ENCODE measurements at places on chromosomes 12 and 14.

GRCh38 chr14:103428723-103429556, 43.7 kb downstream of the MARK3 start:
- no peak for DNase-seq

GRCh38 chr12:18932715-18933114, 194.8 kb downstream of the CAPZA3 start:
- DNase-seq: no peak

GRCh38 chr12:11896417-11896929, 174.3 kb upstream of the BCL2L14 start:
- no peak for DNase-seq

DNA sequence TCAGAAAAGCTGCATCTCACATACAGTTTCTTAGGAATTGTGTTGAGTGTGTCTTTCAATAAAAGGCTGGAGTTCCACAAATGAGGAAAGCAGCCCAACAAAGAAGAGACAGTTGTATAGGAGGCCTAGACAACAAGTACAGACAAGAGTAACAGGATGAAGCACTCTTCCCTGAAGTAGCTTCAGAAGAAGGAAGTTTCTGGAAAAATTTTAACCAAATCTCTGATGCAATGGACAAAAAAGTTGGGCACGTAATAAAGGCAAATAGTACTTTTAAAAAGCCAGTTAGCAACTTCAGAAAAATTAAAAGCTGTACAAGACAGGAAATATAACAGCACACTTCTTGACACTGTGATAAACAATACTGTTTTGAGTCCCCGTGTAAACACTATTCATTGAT, 134.1 kb upstream of the PLEKHG7 start:
- DNase-seq: no peak

- DNase-seq: no peak
These were observed 43.9 kb downstream of the DCAF4 start for GRCh38 chr14:72970058-72970630.

- DNase-seq: no peak
These were observed 393 bp downstream of the SYT1 start for GRCh38 chr12:78864870-78865463.

- no peak for DNase-seq
These were observed 34.6 kb downstream of the FZD10 start for GRCh38 chr12:130196827-130197226.

GRCh38 chr14:37869633-37870032, 274.2 kb downstream of the TTC6 start:
- no peak for DNase-seq
